ENCODE measurements at places on chromosomes 6 and 20.

- DNase-seq, result no peak
Measured at GRCh38 chr20:24745617-24746350, 203.3 kb upstream of the CST7 start.

DNA sequence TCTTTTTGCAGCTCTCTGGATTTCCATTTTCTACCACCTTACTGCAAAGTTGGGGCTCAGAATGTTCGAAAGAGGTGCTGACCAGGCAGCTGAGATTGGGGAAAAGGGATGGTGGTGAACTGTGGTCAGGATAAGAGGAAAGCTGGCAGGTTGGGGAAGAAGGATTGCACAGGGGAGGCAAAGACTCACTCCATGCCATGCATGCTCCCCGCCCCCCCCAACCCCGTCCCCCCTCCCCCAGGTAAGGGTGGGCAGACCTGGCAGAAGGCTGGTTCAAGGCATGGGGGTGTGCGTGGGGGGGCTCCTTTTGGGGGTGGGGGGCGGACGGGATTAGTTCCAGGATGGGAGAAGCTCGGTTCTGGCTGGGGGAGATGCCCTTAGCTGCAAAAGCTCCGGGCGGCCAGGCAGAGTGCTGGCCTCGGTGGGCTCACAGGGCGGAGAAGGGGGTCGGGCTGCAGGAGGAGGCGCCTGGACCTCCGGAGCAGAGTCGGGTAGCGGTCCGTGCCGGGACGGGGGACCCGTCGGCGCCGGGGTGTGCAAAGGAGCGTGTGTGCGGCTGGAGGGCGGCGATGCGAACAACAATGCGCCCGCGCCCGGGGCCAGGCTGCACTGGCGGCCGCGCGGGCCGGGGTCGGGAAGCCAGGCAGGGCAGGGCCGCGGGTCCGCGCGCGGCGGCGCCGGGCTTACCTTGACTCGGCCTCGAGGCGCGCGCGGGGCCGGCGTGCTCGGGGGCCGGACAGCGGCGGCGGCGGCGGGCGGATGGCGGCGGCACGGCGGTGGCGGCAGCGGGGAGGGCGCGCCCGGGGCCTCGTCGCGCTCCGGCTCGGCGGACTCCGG is 880 bp downstream of the ADNP start:
- DNase-seq, result no peak

GRCh38 chr6:116158641-116159040 is 32.7 kb upstream of the COL10A1 start:
- DNase-seq, result no peak

- no peak for DNase-seq
Measured at GRCh38 chr6:111566873-111567517, 38.7 kb downstream of the TRAF3IP2 start.

DNA sequence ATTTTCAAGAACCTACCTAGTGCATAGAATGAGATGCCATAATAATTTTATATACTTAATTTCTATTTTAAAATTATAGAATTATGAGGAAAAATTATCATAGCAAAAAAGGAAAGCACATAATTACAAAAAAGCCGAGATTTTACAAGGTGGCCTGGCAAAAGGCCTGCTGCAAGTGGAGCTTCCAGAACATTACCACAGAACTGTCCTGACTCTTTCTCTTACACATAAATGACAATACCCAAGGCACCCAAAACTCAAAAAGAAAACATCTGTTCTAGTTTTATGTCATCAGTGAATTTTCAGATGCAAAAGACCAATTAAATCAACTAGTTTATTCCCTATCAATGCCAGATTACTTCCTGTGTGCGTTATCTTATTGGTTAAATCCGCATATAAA is 74.2 kb downstream of the FILIP1 start:
- no peak for DNase-seq

GRCh38 chr20:25508083-25508770 is 77.1 kb downstream of the NINL start:
- no peak for DNase-seq

- DNase-seq, result no peak
Measured at GRCh38 chr20:50146732-50147662, 6.5 kb downstream of the PEDS1 start.

- DNase-seq, result no peak
Measured at GRCh38 chr6:46706464-46706863, 18.8 kb downstream of the TDRD6 start.

All from HEK293T (cell line).